ENCODE measurements at places on chromosomes 4 and X.

- DNase-seq: no peak
Observed at GRCh38 chr4:166413356-166413755, 540.3 kb downstream of the TLL1 start.

DNA sequence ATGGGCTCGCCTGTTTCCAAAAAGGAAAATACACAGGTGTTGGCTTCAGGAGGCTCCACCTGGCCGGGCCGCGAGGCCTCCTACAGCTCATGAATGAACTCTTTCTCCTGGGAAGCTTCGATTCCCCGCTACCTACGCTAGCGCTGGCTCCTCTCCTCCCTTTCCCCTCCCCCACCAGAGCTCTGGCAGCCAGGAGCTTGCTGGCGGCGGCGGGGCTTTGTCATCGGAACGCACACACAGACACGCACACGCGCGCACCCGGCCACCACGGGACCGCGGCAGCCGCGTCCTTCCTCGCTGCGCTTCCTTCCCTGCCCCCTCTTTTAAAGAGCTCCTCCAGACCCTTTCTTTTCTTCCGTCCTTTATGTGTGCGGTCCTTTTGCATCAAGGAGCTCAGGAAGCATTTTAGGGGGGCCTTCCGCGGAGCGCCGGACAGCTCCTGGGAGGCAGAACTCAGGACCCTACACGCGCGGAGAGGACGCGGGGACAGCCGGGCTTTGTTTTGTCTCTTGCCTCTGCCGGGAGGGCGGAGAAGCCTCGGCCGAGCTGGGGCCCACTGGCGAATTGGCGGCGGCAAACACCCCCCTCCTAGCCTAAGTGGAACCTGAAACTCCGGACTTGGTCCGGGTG lies 70.2 kb upstream of the BCOR start:
- DNase-seq: no peak

GRCh38 chr4:8067274-8067936 lies 91.2 kb downstream of the ABLIM2 start:
- DNase-seq: no peak

DNA sequence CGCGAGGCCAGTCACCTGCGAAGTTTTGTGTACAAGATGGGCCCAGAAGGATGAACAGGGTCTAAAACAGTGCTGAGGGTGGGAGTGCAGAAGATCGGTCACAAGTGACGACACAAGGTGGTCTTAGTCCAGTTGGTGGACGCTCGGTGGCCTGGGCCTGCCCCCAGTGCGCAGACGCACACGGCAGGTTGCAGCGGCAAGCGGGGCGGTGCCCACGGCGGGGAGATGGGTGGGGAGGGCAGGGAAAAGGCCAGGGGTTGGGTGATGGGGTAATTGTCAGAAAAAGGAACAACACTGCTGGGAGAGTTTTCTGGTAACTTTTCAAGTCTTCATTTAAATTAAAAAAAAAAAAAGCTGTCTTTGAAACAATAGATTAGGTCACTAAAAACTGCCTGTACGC lies 1.0 kb upstream of the PRDX4 start:
- no peak for DNase-seq

- DNase-seq: no peak
Observed at GRCh38 chrX:37817176-37817575, 30.2 kb downstream of the DYNLT3 start.

DNA sequence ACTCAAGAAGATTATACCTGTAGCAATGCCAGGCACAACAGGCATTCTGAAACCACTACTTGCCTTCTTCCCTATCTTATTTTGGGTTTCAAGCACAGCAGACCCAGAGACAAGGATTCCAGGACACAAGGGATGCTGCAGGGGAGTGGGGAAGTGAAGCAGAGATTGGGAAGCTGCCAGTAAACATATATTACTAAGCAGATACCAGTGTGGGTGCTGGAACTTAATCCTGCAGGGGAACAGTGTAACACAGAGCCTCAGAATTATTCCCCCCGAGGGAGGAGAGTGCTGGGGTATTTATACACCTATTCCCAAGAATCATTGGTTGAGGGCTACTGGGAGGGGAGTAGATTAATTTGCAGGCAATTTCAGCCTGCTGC lies 33.3 kb upstream of the MAML3 start:
- no peak for DNase-seq

DNA sequence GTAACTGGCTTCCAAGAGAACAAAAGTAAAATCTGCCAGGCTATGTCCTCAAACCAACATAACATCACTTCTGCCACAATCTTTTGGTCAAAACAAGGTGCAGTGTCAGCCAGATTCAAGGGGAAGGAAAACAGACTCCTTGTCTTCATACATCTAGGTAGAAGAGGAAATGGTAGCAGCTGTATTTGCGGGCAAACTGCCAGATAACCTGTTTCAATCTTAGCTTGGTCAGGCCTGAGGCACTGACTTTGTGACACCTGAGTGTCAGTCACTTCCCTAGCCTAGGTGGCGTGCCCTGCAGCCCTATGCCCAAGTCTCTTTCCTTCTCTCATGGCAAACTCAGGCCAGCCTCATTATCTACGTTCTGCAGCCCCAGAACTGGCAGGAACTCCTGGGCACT lies 146.2 kb upstream of the JADE1 start:
- no peak for DNase-seq

GRCh38 chrX:147741776-147742175 lies 169.9 kb upstream of the FMR1 start:
- no peak for DNase-seq

GRCh38 chrX:2540426-2540947 lies 39.7 kb upstream of the DHRSX start:
- DNase-seq: no peak

- DNase-seq: no peak
Observed at GRCh38 chrX:10582945-10583344, 37.4 kb downstream of the MID1 start.

DNA sequence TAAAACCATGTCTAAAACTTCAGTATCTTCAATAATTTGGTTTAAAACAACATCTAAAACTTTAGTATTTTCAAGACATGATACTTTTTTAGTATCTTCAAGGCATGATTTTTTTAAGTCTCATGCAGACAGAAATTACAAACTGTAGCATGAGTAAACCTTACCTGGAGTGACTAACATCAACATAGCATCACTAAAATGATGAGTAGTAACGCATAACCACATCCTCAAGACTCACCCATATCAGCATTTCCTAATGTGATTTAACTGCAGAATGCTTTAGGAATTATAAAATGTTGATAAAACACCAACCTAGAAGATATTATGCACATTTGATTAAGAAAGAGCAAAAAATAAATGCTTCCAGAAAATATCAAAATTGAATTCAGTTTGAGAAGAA lies 19.7 kb upstream of the EDNRA start:
- DNase-seq: no peak

GRCh38 chr4:142201041-142201440 lies 564.7 kb downstream of the IL15 start:
- DNase-seq: no peak

DNA sequence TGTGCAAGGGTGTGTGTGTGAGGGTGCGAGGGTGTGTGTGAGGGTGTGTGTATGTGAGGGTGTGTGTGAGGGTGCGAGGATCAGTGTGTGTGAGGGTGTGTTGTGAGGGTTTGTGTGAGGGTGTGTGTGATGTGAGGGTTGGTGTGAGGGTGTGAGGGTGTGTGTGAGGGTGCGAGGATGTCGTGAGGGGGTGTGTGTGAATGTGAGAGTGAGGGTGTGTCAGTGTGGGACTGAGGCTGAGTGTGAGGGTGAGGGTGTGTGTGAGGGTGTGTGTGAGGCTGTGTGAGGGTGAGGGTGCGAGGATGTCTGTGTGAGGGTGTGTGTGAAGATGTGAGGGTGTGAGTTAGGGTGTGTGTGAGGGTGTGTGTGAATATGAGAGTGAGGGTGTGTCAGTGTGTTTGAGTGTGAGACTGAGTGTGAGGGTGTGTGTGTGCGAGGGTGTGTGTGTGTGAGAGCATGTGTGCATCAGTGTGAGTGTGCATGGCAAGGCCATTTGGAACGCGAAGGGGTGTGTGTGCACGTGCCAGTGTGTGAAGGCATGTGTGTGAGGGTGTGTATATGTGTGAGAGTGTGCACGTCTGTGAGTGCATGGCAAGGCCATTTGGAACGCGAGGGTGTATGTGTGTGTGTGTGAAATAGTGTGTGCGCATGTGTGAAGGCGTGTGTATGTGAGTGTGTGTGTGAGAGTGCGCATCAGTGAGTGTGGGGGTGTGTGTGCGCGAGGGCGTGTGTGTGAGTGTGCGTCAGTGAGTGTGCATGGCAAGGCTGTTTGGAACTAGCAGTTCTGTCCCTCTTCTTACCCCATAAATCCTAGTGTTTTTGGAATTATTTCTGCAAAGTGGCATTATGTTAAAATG lies 69.8 kb downstream of the RGS12 start:
- no peak for DNase-seq

- no peak for DNase-seq
Observed at GRCh38 chr4:151736361-151736760, 24.4 kb downstream of the GATB start.

GRCh38 chr4:101236097-101236496 lies 111.2 kb downstream of the PPP3CA start:
- no peak for DNase-seq

- DNase-seq: no peak
Observed at GRCh38 chrX:20414762-20415445, 148.2 kb upstream of the RPS6KA3 start.

DNA sequence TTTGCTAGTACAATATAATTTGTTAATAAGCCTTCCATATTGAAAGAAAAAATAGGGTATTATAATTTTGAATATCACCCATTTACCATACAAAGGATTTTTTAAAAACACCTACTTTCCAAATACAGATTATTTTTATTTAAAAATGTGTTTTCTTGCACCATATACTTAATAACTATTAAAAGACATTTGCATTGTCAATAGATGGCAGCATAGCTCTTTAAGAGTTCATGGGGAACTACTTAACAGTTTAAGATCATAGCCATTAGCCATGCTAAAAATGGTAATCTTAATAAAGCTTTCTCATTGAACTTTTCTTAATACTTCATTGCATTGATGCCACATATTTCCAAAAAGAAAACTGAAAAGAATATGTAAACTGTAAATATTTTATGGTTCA lies 1995.9 kb downstream of the C4orf33 start:
- DNase-seq: no peak

GRCh38 chr4:150789864-150790263 lies 207.9 kb downstream of the MAB21L2 start:
- no peak for DNase-seq

DNA sequence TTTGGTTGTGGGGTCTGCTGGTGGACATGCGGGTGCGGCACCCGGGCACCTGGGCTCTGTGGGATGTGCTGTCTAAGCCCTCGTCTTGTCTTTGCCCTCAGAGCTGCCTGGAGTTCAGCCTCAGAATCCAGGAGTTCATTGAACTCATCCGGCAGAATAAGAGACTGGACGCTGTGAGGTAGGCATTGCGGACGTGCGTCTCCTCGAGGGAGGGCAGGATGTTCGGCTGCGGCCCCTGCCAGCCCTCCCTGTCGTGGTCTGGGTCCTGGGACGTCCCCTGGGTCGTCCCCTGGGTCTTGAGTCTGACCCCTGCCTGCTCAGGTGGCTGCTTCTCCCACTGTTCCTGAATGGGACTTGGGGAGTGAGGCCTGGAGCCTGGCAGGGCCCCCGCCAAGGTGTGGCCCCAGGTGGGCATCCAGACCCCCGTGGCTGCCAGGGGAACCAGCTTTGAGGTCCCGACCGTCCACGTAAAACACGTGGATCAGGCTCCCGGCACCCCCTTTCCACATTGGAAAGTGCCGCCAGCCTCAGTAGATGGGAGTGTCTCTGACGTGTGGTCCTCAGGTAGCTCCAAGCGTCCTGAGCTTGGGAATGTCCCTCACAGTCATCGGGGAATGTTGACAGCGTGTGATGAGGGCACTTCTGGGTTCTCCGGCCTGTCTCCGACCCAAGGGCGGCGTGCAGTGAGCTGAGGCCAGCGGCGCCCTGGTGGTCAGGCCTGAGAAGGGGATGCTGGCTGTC lies 19.3 kb upstream of the UVSSA start:
- no peak for DNase-seq

GRCh38 chr4:159368320-159368719 lies 265.4 kb downstream of the RAPGEF2 start:
- no peak for DNase-seq

DNA sequence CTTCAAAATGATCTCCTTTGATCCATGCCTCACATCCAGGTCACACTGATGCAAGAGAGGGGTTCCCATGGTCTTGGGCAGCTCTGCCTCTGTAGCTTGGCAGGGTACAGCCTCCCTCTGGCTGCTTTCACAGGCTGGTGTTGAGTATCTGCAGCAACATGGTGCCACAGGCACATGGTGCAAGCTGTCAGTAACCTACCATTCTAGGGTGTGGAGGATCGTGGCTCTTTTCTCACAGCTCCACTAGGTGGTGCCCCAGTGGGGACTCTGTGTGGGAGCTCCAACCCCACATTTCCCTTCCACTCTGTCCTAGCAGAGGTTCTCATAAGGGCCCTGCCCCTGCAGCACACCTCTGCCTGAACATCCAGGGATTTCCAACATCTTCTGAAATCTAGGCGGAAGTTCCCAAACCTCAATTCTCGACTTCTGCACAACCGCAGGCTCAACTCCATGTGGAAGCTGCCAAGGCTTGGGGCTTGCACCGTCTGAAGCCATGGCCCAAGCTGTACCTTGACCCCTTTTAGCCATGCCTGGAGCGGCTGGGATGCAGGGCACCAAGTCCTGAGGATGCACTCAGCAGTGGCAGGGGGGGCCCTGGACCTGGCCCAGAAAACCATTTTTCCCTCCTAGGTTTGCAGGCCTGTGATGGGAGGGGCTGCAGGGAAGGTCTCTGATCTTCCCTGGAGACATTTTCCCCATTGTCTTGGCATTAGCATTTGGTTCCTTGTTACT lies 137.8 kb upstream of the NUDT6 start:
- no peak for DNase-seq

DNA sequence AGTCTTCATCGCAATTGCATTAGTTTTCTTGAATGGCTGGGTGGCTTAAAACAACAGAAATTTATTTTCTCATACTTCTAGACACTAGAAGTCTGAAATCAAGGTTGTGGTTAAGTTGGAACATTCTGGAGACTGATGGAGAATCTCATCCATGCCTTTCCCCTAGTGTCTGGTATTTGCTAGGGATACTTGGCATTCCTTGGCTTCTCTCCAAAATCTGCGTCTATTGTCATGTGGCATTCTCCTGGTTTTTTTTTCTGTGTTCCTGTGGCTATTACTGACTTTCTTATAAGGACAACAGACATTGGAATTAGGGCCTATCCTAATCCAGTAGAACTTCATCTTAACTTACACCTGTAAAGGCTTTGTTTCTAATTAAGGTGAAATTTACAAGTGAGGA lies 272.8 kb upstream of the EPHA5 start:
- DNase-seq: no peak

Measured in stimulated activated CD4-positive, alpha-beta T cell treated with anti-CD3 and anti-CD28 coated beads, Interleukin-12 subunit alpha, Interleukin-12 subunit beta, amount 100 ng/mL, for 48 hours (primary cell).